Effector CD4-positive, alpha-beta T cell (primary cell): ENCODE measurements at places on chromosomes 5 and 9.
A peak's percentile ranks its signal among the peaks of the same experiment; 100 is the strongest.

- DNase-seq, result peak; percentile 8
Measured at GRCh38 chr5:142432369-142432863, 107.6 kb upstream of the SPRY4 start.

DNA sequence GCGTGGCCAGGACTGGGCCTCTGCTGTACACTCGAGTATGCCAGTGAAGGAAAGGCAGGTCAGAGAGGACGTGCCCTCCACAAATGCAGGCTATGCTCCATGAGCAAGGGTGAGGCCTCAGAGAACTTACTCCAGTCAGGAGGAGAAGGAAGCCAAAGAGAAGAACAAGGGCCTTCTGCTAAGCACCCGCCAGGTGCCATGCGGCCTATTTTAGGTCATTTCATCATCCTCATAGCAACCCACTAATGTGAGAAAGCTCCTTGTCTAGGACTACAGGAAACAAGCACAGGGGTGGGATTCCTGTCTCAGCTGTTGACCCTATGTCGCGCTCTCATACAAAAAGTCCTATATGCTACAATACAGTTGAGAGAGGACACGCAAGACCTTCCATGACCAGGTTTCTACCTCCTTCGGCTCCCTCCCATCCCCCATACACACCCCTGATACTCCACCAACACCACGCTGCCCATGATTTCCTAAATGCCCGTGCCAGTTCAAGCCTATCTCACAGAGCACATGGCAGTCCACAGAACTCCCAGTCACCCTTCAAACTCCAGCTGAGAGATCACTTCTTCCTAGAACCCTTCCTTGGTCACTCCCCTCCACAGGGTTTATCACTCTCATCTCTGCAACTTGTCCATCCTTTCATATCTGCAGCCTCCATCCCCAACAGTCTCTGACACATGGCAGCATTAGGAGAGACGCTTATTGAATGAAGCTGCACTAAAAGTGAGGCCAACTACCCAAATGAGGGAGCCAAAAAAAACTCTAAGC is 26.8 kb downstream of the PSMB7 start:
- no peak for DNase-seq

DNA sequence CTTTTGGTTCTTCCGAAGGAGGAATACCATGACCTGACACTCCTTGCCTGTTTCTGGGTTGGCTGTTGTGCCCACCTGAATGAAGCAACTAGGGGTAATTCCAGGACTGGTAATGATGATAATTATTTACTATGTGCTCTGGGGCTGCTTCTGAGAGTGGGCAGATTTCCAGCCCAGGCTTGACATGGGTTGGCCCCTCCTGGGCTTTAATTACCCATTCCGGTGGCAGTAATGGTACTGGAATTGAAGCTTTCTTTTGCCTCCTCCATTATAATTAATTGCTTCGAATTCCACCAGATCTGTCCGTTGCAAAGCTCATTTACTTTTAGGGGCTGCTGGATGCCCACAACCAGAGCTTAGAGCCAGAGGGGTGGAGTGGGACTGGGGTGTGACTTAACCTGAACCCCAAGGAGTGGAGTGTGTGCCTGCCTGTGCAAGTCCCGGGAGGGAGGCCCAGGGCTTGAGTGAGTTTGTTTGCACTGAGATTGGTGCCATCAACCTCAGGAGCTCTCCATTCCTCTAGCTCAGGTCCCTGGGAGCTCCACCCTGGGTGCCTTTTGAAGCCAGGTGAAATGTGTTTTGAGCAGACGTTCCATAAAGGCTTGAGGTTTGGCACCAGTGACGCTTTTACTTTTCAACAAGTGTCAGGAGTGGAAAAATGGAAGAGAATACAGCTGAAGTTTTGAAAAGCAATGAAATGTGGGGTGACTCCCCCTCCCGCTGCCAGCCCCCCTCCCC is 214.6 kb downstream of the PDZD2 start:
- no peak for DNase-seq

DNA sequence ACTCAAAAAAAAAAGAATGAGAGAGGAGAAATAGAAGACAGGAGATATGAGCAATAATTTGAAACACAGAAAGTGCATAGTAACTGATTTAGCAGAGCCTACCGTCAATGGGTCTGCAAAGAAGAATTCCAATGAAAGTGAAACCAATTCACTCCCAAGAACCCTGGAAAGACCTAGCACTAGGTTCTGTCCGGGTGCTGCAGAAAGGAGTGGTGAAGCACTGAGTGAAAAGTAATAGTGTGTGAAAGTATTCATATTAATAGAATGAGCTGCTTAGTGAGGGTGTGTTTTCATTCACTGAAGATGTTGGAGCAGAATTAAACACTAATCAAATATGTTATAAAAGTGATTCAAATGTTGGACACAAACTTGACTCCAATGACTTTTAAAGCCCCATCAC is 51.3 kb upstream of the SLC30A5 start:
- no peak for DNase-seq

DNA sequence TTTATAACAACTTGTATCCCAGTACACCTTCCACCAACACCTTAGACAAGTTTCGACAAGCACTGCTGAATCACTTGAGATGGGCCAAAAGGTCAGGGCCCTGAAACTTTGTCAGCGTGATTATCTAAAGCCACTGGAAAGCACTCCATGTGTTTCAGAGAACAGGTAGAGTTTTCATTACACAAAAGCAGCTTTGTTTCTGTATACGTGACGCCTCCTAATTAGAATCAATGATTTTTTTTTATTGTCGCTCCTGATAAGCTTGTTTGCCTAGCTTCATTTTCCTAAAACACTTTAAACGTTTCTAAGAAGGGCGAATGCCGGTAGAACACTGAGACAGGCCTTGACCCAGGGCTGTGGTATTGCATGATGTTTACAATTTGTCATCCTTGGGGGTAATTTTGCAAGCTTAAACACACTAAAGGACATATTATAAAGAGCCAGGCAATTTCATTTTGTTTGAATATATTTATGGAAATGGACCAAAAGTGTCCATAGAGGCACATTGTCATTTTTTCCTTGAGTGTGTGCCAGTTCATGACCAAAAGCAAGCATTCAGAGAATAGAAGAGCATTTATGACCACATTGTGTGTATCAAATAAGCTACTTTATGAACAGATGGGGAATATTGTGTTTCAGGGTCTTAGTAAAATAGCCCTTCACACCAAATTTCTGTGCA is 193.6 kb downstream of the GLIS3 start:
- DNase-seq, result no peak

DNA sequence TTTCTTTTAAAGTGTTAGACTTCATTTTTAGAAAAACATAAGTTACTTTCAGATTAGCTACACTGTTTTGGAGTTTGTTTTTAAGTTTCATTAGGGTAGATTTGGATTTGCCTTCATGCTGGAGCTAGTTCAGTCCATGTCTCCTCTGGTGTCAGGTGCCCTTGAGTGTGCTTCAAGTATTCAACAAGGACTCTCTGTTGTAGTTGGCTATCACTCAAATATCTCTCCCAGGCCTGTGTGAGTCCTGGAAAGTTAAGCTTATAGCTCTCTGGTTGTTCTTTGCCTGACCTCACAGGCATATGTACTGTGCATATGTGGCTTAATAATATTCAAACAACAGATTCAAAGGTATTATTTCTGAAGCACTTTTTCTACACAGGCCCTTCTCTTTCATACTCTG is 45.4 kb downstream of the PTBP3 start:
- no peak for DNase-seq

DNA sequence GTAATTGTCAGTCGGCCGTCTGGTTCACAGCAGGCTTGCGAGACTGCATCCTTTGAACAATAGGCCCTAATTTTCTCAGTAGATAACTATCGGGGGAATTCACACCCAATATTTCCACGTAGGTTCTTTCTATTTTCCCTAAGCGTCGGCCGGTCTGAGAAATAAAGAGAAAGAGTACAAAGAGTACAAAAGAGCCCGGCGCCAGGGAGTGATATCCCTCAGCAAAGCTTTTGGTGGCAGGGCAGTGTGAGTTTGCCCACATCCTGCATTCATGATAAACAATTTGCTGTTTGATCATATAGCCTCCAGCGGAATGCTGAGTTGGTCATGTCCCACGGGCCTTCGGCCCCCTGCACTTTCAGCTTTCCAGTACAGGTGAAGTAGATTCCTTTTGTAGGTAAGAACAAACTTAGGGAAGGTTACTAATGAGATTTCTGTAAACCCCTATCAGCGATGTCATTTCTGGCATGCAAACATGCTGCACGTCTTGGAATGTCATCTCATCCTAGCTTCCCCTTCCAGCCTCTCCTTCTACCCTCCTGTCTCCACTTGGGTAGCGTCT is 4.7 kb upstream of the PTGR1 start:
- no peak for DNase-seq

DNA sequence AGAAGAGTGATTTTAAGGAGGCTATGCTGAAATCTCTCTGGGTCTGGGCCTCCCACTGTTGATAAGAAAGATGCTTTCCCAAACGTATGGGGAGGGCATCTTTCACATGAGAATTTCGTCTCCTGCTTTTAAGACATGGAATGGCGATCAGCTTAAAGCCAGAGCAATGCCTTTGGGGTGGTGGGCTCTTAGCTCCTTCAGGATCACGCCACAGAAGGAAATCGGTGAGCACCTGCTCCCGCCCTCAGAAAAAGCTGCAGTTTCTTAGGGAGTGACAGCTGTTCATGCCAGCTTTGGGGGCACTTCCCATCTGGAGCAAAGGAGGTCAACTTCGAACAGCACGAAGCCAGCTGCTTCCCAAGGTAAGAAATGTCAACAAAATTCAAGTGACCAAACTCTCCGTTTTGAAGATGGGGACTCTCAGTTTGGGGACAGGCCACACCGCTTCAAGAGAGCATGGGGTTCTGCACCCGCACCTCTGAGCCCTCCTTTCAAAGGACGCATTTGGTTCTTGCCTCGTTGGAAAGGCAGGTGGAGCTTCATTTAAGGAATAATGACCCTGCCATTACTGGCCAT is 39.0 kb downstream of the TRIP13 start:
- DNase-seq, result no peak

GRCh38 chr9:137195525-137196220 is 4.9 kb downstream of the TPRN start:
- DNase-seq, result no peak

- no peak for DNase-seq
Measured at GRCh38 chr5:3092664-3093063, 341.2 kb upstream of the IRX2 start.

DNA sequence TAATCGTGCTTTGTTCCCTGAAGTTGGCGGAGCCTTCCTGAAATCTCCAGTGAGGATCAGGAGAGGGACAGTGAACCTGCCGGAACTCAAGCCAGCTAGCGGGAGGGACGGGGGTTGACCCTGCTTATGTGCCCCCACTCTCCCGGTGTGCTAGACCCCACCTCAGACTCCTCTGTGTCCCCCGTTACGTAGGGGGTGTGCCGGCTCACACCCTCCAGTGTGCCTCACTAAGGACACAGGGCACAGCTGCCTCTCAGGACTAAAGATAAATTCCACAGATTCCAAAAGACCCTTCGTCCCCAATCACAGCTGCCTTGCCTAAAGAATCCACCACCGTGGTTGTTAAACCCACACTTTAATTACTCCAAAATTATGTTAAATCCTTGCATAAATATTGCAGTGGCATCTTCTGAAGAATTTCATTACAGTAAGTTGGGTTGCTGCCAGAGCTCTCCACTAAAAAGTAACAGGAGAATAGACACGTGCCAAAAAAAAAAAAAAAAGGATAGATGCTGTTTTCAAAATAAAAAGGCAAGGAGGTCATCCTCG is 73.7 kb downstream of the GTF3C4 start:
- DNase-seq, result no peak

GRCh38 chr9:5633243-5633642 is 4.3 kb downstream of the RIC1 start:
- DNase-seq, result no peak

DNA sequence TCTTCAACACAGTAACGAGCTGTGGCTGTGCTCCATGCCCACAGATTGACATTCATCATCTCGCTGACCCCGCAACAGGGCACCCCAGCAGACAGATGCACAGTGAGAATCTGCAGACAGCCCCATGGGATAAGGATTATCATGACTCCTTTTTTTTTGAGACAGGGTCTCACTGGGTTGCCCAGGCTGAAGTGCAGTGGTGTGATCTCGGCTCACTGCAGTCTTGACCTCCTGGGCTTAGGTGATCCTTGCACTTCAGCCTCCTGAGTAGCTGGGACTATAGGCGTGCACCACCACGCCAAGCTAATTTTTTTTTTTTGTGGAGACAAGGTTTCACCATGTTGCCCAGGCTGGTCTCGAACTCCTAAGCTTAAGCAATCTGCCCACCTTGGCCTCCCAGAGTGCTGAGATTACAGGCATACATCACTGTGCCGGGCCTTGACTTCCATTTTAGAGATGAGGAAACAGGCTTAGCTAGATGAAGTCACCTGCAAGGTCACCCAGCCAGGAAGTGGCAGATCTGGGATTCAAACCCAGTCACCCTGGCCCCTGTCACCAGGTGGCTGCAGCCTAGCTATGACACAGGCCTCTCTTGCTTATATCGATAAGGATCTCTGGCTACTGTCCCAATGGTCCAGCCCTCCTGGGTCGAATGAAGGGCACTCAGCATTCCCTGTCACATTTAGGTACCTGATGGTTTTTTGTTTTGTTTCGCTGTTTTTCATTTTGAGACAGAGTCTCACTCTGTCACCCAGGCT is 5.1 kb downstream of the AIF1L start:
- no peak for DNase-seq

- DNase-seq, result no peak
Measured at GRCh38 chr5:142894749-142895148, 124.6 kb downstream of the ARHGAP26 start.

- no peak for DNase-seq
Measured at GRCh38 chr5:157324237-157324636, 58.3 kb downstream of the CYFIP2 start.

- DNase-seq, result no peak
Measured at GRCh38 chr5:139904816-139905661, 109.4 kb downstream of the PSD2 start.

DNA sequence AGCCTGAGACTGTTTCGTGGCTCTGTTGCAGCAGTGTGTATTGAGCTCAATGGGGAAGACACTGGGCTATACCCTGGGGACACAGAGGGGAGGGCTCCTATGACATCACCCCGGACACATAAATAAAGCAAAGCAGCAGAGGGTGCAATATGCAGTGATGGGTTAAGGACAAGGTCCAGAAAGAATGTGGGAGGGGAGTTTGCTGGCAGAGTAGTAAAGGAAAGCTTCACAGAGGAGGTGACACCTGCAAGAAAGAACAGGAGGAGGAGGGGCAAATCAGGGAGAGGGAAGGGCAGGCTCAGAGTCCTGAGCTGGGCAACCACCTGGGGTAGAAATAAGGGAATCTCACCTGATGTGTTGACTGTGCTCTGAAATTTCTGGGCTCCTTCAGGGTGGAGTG is 35.3 kb upstream of the CDKN2AIPNL start:
- DNase-seq, result no peak

DNA sequence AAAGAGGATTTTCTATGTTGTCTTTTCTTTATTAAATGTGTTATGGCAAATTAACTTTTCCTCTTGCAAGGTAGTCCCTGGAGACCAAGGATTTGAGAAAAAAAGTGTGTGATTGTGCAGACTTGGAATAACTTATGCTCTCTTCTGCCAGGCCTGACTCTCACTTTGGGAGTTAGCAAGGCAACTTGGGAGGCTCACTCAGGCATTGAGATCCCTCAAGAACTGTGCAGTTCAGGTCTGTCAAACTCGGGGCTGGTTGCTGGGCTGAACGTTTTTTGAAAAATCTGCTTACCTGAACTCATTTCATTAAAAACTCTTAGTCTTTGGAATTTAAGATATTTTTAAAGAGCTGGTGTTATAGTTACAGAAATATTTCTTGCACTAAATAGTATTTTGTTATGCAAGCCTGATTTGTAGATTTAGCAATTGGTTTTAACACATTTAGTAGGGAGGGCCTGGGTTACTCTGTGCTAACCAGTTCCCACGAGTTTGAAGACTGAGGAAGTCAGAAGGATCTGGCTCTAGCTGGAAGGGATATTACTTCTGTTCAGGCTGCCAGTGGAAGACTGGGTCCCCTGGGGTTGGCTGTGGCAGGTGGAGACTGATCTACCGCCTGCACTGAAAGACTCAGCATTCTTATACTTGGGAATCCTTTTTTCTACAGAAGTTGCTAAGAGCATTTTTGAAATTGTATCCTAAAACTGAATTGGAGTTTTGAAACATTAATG is 150.4 kb upstream of the PCSK5 start:
- DNase-seq, result no peak
